Articular chondrocyte of knee joint (primary cell): ENCODE measurements at places on chromosomes 3 and 15. TPM values are rescaled to one million over a fixed set of nuclear protein-coding genes. Genes with fewer than 3 reads are reported as not detected.

The WDR72 gene
- total RNA-seq = not detected in 2 replicates

The MME gene
- total RNA-seq = 2.7 and 26.5 TPM in 2 replicates

The ZNF774 gene
- total RNA-seq = 1.8 and 2.8 TPM in 2 replicates

The C3orf20 gene
- total RNA-seq = 0.13 and 0.22 TPM in 2 replicates

The LSAMP gene
- total RNA-seq = 3.2 and 6.5 TPM in 2 replicates

The CCR8 gene
- not detected in 2 replicates for total RNA-seq

The FRMD4B gene
- total RNA-seq = 42.7 and 52.8 TPM in 2 replicates

The GTF2A2 gene
- 23.3 and 31.5 TPM in 2 replicates for total RNA-seq

The TNFAIP8L3 gene
- 3.0 and 5.9 TPM in 2 replicates for total RNA-seq

The ADAMTS17 gene
- 3.7 and 5.0 TPM in 2 replicates for total RNA-seq

The GATM gene
- total RNA-seq = 0.39 and 0.76 TPM in 2 replicates

The CLRN1 gene
- not detected in 2 replicates for total RNA-seq

The GOLGA6L24 gene
- not detected in 2 replicates for total RNA-seq

The VEPH1 gene
- total RNA-seq = 22.5 and 55.6 TPM in 2 replicates

The FGF7 gene
- total RNA-seq = 180 and 233 TPM in 2 replicates

The SKOR1 gene
- total RNA-seq = 0.11 and 0.13 TPM in 2 replicates

The AGBL1 gene
- under 0.01 TPM in 1 of 2 replicates, not detected in the other for total RNA-seq

The CHRM5 gene
- not detected in 2 replicates for total RNA-seq

The SPINT1 gene
- 0.26 and 0.97 TPM in 2 replicates for total RNA-seq

The CCR9 gene
- not detected in 2 replicates for total RNA-seq

The POTEB2 gene
- total RNA-seq = not detected in 2 replicates

The ATP8B4 gene
- total RNA-seq = 6.7 and 9.8 TPM in 2 replicates

The CCR1 gene
- total RNA-seq = 0.65 and 1.3 TPM in 2 replicates

The CD276 gene
- 101 and 125 TPM in 2 replicates for total RNA-seq
